ENCODE measurements at places on chromosomes 2 and 18.

GRCh38 chr2:138919120-138919747 is 139.0 kb upstream of the NXPH2 start:
- H3K27me3 ChIP-seq = no peaks in the 10 kb centered on the region
- H3K4me3 ChIP-seq = no peak overlapping the region
- H3K36me3 ChIP-seq = no peaks in the 10 kb centered on the region
- H3K27ac ChIP-seq = no peak overlapping the region
- H3K4me1 ChIP-seq = no peaks in the 10 kb centered on the region

- H3K27me3 ChIP-seq = no peaks in the 10 kb centered on the region
- no peak for DNase-seq
- no peak overlapping the region for H3K27ac ChIP-seq
- H3K36me3 ChIP-seq = no peaks in the 10 kb centered on the region
These were observed 98.2 kb upstream of the MAPRE2 start for GRCh38 chr18:34942975-34943374.

GRCh38 chr18:35386600-35387100 is 9.5 kb upstream of the ZNF396 start:
- H3K36me3 ChIP-seq = no peaks in the 10 kb centered on the region
- DNase-seq = peak; percentile 65
- no peaks in the 10 kb centered on the region for H3K27me3 ChIP-seq

DNA sequence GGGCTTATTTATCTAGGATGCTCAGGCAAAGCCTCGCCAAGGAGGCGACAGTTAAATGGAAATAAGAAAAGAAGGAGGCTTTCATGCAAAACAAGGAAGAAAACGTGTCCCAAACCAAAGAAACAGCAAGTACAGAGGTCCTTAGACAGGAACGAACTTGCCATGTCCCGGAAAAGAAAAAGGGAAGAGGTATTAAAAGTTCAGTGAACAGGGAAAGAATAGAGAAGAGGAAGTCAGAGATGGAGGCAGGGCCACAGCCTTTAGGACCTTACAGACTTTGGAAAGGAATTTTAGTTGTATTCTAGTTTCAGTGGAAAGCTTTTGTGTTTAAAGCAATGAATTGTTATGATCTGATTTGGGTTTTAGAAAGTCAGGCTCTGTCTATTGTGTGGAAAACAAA is 22.1 kb downstream of the IKZF2 start:
- no peak overlapping the region for H3K27ac ChIP-seq
- no peaks in the 10 kb centered on the region for H3K36me3 ChIP-seq
- no peaks in the 10 kb centered on the region for H3K4me1 ChIP-seq

GRCh38 chr2:77604953-77605929 is 83.1 kb upstream of the LRRTM4 start:
- no peaks in the 10 kb centered on the region for H3K4me1 ChIP-seq
- H3K27ac ChIP-seq = no peak overlapping the region
- no peak for DNase-seq
- H3K27me3 ChIP-seq = no peaks in the 10 kb centered on the region

DNA sequence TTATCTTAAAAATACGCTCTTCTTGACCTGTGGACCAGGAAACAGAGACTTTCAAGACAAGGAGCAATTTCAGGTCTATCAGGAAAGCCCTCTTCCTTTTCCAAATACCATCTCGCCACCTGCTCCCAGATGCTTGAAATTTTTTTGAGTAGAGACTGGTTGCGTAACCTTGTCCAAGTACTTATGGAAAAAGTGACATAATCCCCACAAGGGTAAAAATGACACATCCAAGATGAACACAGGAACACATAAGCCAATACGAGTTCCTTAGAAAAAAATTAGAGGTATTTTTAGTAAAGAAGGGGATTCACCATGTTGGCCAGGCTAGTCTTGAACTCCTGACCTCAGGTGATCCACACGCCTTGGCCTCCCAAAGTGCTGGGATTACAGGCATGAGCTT is 1.8 kb downstream of the SERPINB13 start:
- H3K27ac ChIP-seq = no peak overlapping the region
- no peaks in the 10 kb centered on the region for H3K36me3 ChIP-seq
- H3K27me3 ChIP-seq = peaks cover 3% of the 10 kb centered on the region

DNA sequence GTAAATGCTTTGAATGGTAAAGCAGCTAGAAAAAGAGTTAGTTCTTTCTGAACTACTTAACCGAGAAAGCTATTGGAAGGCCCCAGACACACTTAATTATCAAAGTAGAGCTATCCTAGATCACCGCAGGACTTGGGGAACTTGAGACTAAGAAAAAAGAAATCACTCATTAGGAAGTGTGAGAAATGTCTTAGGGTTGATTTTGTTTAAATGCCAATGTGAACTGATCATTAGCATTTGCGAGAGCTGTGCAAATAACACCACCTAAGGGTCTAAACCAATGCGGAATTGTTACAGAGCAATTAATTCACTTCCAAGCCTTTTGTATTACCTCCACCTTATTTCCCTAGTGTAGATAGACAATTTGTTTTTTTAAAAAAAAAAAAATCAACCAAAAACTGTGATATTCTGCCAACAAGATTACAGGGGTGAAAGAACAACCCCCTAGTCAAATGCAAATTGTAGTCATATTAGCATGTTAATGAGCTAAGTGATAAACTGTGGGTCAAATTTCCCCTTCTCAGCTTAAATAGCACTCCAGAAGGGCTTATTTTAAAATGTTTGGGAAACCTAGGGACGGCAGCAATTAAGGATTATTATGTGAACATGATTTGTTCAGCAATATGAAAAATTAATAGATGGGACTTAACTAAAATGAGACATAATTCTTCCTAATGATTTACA is 246.2 kb upstream of the STON1 start:
- no peak overlapping the region for H3K27ac ChIP-seq
- DNase-seq = no peak
- no peaks in the 10 kb centered on the region for H3K4me1 ChIP-seq
- no peak overlapping the region for H3K4me3 ChIP-seq

GRCh38 chr18:6487968-6488367 is 73.3 kb upstream of the L3MBTL4 start:
- no peaks in the 10 kb centered on the region for H3K27me3 ChIP-seq
- no peak for DNase-seq
- H3K36me3 ChIP-seq = no peaks in the 10 kb centered on the region
- peaks cover 30% of the 10 kb centered on the region for H3K4me1 ChIP-seq
- no peak overlapping the region for H3K4me3 ChIP-seq
